CD4-positive, alpha-beta memory T cell (primary cell): ENCODE measurements at places on chromosomes 7 and 10. TPM values are rescaled to one million over a fixed set of nuclear protein-coding genes. Genes with fewer than 3 reads are reported as not detected.

GRCh38 chr10:15300697-15301096 lies 70.4 kb downstream of the FAM171A1 start:
- no peak for DNase-seq

- no peak for DNase-seq
Measured at GRCh38 chr7:15130666-15131541, 228.4 kb upstream of the DGKB start.

GRCh38 chr10:81674941-81675340 lies 200.1 kb upstream of the NRG3 start:
- no peak for DNase-seq

DNA sequence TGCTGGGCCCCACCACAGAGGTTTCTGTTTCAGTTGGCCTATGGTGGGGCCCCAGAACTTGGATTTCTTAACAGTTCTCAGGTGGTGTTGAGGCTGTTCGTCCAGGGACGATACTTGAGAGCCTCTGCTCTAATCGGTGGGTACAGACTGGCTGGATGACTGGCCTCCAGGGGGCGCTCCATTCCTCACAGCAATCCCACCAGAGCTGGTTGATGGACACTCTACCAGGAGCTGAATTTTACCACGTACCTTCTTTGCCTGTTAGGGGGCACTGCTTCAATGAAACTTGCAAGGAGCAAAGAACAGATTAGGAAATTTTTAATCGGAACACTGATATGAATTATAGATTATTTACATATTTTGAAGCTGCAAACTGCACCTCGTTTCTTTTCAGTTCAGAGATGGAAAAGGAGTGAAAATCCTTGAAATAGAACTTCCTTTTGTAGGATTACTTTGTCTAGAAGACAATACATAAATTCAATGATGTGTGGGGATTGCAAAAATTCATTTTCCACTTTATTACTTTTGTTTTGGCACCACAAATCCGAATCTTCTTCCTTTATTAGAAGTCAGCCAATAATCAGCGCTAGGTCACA lies 44.8 kb downstream of the KBTBD2 start:
- peak; percentile 84 for DNase-seq

GRCh38 chr10:119378737-119379067 lies 163.8 kb downstream of the RGS10 start:
- DNase-seq = no peak

GRCh38 chr7:20561908-20562307 lies 53.6 kb upstream of the ABCB5 start:
- no peak for DNase-seq

GRCh38 chr10:2556883-2557282 lies 510.5 kb upstream of the PFKP start:
- DNase-seq = no peak

GRCh38 chr7:31958226-31958625 lies 112.0 kb downstream of the PDE1C start:
- no peak for DNase-seq

DNA sequence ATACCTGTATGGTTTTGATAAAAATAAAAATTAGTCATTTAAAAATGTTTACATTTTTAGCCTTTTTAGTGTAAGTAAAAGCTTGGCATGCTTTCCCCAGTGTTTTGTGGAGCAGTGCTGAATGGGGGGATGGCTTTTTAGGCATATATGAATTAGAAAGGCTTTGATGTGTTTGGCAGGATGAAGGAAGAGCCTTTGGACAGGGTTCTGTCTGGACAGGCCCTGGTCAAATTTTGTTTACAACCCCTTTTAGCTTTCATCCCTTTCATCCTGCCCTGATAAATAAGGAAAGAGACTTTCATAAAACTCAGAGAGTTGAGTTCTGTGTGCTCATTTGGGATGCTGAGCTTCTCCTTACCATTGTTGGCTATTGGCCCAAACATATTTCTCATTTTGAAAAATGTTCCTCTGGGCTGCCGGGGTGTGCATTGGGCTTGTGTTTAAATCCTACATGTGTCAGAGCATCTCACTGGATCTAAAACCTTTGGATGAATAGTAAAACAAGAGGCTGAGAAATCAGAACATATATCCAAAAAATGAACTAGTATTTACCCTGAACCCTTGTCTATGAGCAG lies 68.1 kb upstream of the PHYHIPL start:
- DNase-seq = no peak

- DNase-seq = no peak
Measured at GRCh38 chr10:6539833-6540232, 40.2 kb downstream of the PRKCQ start.

- DNase-seq = no peak
Measured at GRCh38 chr10:102962267-102962666, 44.2 kb downstream of the CNNM2 start.

DNA sequence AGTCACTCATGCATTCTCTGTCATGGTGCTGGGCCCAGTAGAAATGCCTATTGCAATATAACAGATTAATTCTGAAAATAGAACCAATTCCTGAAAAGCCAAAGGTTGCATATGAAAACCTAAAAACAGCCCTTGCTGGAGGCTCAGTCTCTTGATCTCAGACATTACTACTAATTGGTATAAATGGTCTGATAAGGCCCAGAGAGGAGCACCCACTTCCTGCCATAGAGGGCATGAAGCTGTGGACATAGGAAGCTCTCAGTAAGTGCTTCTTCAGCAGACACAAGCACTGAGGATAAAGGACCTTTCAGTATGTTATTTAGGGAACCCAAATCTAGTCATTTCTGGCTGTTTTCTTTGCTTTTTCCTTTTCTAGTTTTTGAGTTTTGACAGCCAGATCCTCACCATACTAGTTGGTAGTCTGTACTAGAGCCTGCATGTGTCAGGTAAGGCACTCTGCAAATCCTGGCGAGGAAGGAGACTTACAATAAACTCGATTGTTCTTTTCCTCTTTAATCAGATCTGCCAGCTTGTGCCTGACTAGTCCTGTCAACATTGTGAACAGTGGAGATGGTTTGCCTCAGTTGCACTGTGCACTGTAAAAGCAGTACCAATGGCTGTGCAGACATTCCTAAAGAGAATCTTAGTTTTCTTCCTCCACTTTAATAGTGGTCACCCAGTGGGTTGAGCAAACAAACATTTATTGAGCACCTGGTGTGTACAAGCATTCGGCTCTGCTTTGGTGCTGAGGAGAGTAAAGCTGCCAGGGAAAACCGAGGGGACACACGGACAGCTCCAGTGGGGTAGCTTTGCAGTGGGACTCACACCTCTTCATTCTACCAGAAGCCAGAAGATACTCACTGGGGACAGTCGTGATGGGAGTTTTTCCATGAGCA lies 140.9 kb downstream of the CHN2 start:
- no peak for DNase-seq

DNA sequence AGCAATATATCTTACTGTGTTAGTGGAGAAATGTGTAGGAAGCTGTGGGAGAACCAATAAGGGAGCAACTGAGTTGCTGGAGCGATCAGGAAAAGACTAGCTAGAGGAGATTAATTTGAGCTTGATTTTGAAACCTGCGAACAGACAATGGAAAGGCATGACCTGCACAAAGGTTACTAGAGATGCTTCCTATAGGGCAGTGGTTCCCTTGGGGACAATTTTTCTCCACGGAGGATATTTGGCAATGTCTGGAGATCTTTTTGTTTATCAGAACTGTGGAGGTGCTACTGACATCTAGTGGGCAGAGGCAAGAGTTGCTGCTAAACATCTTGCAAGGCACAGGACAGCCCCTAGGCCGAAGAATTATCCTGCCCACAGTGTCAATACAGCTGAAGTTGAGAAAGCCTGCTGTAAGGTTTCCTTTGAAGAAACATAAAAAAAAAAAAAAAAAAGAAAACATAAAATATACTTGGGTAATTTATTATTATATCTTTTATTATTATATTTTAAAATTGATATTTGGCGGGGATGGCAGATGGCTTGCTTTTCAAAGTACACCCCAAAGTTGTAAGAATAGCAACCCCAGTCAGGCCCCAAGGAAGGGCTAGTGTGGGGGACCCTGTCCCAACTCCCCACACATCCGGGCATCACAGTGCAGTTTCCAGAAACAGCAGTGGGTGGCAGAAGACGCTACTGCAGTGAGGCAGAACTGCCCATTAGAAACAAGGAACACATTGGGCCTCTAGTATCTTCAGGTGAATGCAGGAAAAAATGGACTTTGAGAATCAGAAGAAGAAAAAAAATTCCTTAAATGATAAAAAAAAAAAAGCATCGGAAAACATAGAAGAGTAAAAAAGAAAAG lies 481.6 kb downstream of the SH2D4B start:
- no peak for DNase-seq

ADCYAP1R1 gene
- total RNA-seq = not detected

TMEM270 gene
- total RNA-seq = not detected

GIMAP4 gene
- total RNA-seq = 448 TPM

PNLIP gene
- total RNA-seq = not detected

MRLN gene
- total RNA-seq = not detected
